ENCODE measurements at places on chromosomes 12 and 14. TPM values are rescaled to one million over a fixed set of nuclear protein-coding genes. Genes with fewer than 3 reads are reported as not detected.

The PRICKLE1 gene
- total RNA-seq = 17.0 TPM

The GPRC5D gene
- not detected for total RNA-seq

The KRT71 gene
- total RNA-seq = not detected

The CMTM5 gene
- total RNA-seq = 0.64 TPM

The RNFT2 gene
- 0.64 TPM for total RNA-seq

The EMP1 gene
- total RNA-seq = 101 TPM

DNA sequence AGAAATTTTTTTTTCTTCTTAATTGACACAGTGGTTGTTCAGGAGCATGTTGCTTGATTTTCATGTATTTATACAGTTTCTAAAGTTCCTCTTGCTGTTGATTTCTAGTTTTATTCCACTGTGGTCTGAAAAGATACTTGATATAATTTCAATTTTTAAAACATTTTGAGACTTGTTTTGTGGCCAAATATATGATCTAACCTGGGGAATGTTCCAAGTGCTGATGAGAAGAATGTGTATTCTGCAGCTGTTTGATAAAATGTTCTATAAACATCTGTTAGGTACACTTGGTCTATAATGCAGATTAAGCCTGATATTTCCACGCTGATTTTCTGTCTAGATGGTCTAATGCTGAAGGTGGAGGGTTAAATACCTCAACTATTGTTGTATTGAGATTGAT, 151.4 kb upstream of the IFNG-AS1 start:
- DNase-seq = no peak

GRCh38 chr12:29299633-29300032, 81.3 kb downstream of the ERGIC2 start:
- no peak for DNase-seq

GRCh38 chr14:61476105-61476753, 154.8 kb downstream of the PRKCH start:
- no peak for DNase-seq

DNA sequence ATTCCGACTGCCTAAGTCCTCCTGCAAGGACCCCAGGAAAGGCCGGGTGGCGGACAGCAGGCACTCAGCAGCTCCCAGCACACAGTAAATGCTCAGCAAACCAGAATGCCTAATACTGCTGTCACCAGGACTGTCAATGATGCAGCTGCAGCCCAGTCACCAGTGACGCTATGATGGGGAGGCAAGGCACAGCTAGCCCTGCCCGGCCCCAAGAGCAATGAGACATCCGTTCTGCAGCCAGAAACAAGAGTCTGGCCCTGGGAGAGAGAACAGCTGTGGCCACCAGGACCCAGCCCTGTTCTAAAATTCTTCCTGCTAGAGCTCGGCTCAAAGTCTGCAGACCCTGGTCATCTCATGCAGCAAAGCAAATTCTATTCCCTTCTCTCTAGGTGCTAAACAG, 69.8 kb downstream of the NCOR2 start:
- peak; percentile 77 for DNase-seq

- no peak for DNase-seq
Observed at GRCh38 chr14:104728631-104729030, 4.6 kb downstream of the ADSS1 start.

DNA sequence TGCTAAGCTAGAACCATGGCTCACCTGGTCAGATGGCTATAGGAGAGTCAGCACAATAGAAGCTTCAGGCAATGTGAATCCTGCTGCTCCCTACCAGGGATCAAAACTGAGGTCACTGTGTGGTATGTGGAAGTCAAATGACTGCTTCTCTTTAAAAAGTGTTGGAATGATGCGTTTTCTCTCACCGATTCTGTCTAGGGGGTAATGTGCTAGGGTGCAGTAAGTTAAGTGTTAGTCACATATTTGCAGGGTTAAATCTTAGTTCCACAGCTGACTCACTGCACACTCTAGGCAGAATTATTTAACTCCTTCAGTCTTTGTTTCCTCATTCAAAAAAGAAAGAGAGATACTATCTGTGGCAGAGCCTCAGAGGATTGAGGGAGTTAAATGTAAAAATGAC, 696.6 kb downstream of the DIO2 start:
- no peak for DNase-seq

DNA sequence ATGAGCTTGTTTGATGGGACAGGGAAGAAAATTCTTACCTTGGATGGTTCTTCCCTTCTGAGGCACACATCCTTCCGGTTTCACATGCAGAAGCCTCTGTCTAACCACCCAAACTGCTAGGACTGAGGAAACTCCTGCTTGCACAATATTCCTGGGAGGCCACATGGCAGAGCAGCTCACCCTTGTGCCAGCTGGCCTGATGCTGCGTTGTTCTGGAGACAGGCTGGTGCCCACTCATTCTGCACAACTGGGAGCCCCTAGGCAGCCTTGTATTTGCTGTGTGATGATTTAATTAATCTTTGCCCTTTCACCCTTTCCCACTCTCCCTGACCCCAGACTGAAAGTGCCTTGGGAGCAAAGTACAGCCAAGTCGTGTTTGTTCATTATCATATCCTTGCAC, 130.8 kb downstream of the RTN1 start:
- DNase-seq = no peak

DNA sequence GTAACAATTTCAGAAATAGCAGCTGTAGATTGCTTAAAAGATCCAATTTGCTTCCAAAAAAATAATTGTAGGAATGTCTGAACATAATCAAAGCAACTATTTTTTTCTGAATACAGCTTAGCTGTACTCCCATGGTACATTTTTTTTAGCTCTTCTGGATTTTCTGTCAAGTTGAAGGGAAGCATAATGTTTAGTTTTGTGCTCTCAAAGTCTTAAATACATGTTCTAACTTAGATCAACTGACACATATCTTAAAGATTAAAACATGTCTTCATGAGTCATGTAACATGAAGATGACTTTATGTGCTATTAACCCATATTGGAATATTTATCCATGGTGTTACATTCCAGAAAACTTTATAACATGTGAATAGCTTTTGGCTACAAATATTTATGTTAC, 255.7 kb downstream of the BTG1 start:
- DNase-seq = no peak

DNA sequence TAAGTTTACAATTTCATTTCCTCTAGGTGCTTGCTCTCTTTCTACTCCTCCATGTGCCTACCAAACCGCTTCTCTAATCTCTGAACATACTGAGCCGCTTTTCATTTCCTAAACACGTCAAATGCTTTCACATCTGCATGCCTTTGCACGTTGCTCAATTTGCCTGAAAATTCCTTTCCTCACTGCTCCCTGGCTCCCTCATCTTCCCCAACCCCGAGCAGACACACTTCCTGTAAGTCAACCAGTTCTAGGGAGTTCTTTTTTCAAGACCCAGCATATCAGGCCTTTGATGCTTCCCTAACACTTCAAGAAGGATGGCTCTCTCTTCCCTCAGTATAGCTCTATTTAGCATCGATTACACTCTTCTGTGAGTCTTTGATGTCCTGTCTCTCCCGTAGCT, 50.3 kb downstream of the LMO3 start:
- DNase-seq = no peak

- no peak for DNase-seq
Observed at GRCh38 chr14:30290001-30290400, 269.0 kb upstream of the G2E3 start.

DNA sequence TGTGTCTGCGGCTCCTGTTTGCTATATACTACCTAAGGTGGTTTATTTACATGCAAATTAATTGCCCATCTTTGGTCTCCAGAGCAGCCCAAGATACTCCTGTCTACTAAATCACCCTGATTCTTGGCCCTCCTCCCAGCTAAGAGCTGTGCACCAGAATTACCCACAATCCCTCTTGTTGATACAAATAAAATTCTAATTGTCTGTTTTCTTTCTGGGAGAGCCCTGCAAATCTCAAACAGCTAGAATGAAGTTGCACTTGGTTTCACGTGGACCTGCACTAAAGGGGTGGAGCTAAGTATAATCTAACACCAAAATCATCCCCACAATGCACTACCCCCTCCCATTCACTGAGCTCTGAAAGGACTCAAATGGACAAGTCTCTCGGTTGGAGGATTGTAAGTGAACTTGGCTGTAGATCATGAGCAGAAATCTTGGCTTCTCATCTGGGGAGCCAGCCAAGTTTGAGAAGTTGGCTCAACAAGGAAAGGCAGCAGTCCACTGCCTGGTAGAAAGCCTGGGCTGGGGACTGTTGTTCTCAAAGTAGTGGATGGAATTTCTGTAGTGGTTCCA, 6.6 kb downstream of the MAX start:
- DNase-seq = no peak

DNA sequence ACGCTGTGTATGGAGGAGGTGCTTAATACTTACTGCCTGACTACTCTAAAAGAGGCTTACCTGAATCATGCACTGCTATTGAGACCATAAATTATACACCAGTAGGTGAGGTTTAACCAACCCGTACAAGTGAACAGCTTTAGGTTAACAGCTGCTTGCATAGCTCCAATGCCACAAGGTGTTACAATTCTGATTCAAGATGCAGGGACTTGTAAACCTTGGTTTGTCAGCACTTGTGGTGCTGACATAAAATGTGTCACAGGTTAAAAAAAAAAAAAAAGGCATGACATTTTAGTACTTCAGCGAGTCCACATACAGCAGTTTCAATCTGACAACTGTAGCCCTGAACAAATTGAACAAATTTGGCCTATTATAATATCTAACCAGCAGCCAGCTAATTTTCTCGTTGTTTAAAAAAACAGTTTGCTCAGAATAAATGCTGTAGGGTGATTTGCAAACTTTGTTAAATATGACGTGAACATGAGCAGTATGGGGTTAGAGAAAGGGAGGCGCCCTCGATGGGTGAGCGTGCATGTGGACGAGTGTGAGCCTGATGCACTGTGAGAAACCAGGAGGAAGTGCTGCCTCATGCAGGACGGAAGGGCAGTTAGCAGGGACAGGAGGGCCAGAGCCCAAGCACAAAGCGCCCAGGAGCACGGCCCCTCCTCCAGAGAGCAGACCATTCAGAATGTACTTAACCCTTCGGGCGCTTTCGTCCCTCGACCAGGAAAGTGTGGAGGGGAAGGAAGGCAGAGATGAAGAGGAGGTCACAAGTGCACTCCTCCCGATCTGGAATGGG, 44.7 kb downstream of the TCHP start:
- no peak for DNase-seq

DNA sequence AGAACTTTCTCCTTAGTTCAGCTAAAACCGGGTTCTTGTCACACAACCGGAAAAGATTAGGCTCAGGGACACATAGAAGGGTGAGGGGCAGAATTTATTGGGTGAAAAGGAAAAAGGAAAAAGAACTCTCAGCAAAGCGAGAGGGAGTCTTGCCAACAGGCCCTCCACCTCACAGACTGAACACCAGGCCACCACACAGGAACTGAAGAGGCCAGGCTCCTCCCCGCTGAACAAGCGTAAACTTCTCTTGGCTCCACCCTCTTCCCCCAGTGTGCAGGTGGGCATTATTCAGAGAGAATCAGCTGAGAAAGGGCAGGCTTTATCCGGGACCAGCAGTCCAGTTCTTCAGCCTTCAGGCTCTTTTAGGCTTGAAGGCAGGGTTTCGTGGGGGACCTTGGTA, 125.6 kb upstream of the FGD4 start:
- DNase-seq = no peak

DNA sequence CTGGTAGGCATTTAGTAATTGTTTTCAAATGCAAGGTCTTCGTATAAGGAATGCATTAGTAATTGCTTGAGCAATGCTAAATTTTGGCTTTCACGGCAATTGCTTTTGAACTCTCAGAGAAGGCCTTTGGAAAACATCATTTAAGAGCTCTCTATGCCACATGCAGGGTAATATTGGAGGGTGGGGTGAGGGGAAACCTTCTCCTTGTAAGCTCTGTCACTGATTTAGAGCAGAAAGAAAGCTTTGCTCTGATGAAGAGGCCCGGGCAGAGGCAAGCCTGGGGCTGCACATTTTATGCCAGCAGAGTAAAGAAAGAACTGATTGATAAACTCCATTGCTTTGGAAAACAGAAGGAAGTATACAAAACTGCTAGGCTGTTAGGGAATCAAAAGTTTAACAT, 70.9 kb downstream of the TRIM9 start:
- DNase-seq = no peak

DNA sequence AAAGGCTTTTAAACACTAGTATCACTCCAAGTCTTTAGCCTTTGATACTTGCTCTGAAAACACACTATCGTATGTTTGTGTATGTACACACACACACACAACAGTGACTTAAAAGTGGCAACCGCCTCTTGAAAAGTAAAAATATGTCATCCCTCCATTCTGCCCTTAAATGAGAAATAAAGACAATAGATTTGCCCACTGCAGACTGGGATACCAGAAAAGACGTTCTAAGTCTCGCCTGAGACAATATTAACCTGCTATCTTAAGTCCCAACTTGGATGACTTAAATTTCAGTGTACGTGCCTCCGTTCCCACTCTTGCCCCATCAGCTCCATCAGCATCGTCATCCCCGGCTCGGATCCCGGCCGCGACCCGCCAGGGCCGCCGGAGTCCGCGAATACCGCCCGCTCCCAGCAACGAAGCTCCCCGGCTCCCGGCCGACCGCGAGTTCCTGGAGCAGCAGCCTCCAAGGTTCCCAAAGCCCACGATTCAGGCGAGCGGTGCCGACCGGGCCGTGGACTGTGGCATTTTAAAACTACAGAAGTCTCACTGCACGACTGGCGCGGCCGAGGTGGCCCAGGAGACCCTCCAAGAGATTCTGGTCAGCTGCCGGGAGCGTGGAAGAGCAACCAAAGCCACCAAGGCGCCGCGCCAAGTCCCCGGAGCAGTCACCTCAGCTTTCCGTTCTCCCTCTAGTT, 2.8 kb upstream of the ARID2 start:
- DNase-seq = peak; percentile 72

DNA sequence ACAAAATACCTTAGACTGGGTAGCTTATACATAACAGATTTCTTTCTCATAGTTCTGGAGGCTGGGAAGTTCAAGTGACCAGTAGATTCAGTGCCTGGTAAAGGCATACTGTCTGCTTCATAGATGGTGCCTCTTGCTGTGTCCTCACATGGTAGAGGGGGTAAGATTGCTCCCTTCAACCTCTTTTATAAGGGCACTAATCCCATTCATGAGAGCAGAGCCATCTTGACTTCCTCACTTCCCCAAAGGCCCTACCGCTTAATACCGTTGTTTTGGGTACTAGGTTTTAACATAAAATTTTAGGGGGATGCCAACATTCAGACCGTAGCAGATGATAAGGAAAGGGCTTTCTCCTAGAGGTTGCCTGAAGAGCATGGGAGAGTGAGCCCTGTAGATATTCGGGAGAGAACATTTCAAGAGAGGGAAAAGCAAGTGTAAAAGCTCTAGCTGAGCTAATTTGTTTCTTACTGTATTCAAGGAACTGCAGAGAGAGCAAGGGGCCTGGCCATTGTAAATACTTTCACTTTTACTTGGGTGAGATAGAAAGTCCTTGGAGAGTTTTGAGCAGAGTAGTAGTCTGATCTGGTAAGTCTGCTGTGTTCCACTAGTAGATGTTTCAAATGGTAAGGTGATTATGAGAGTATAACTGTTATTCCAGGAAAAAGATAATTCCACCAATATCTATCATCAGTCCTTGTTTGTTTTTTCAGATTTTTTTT, 27.3 kb downstream of the FRS2 start:
- no peak for DNase-seq

- DNase-seq = no peak
Observed at GRCh38 chr14:94066089-94066676, 14.8 kb downstream of the DDX24 start.

Measured in heart left ventricle (tissue), 16 donors.